NCI-H524 (cell line): ENCODE measurements at places on chromosomes 12 and 14.

GRCh38 chr12:52741375-52742195 lies 35.6 kb downstream of the KRT76 start:
- no peak for DNase-seq

DNA sequence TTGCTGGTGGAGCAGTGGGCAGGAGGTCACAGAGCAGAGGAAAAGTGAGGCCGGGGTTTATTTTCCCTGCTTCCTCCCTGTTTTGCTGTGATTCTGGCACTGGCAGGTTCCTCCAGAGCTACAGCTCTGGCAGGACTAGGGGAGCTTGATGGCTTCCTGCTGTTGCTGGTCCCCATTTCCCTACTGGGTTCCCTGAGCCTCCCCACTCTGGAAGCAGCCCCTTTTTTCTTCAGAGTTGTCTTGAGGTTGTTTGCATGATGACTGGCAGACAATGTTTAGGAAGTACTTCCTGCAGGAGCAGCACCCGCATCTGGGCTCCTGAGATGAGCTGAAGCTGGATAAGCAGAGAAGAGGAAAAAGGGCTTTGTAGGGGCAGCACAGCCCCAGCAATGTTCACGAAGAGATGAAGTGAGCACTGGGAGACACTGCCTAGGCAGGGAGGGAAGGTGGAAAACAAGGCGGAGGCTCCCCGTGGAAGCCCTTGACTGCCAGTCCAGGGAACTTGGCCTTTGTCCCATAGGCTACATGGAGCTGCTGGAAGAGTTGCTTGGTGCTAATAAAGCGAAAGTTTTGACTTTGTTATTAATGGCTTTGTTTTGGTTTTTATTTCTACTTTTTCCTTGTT lies 126.9 kb downstream of the SLC38A6 start:
- no peak for DNase-seq

- DNase-seq: no peak
These were observed 28.1 kb downstream of the TNFAIP2 start for GRCh38 chr14:103151270-103151945.

DNA sequence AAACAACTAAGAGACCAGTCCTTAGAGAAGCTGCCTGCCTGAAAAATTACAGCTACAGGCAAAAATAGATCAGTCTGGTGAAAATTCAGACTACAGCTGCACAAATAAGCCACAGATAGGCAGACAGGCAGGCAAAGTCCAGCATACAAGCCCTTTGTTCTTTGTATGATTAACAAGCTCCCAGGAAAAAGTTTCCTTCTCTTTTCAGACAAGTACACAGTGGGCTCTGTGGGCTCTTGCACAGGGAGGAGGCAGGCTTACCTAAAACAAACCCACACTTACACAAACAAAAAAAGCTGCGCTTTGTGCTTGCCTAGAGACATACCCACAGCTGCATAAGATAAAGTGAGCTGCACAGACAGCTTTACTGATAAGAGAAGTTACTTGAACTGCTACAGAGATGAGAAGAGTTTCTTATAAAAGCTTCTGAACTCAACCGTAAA lies 7.7 kb downstream of the OR6C68 start:
- no peak for DNase-seq

DNA sequence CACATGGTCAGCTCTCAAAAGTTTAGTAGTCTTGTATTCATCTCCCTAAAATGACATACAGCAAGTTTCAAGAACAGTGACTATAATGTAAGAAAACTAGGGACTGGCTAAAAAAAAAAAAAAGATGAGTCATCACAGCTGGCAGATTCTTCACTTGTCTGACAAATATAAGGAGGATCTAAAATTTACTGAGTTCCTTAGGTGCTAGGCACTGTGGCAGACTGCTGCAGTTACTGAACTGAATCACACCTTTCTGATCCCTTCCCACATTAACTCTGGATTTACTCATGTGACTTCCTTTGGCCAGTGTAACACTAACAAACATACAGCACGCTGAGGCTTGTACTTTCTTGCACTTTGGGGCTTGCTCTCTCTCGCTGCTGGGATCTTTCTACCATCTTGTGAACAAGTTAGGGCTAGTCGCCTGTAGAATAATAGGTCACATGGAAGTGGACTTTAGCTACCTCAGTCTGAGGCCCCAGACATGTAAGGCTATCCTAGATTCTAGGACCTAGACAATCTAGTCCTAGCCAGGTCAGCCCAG lies 32.1 kb downstream of the BAZ1A start:
- DNase-seq: no peak

DNA sequence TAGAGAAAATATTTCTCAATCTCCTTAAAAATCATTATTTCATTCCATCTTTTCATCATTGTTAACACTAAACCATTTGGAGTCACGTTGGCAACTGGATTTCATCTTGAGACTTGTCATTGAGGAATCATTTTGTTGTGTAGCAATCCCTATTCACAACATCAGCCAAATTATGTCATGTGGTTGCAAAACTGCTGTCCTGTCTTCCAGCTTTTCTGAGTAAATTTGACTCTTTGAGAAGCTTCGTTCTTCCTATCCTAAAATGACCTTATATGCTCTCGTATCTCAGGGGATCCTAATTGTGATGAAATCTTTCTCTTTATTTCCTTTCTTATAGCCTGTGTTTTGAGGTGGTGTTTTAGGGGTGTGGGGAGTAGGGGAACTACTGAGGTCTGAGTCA lies 30.6 kb upstream of the KICS2 start:
- no peak for DNase-seq

- no peak for DNase-seq
These were observed 394.9 kb downstream of the BCL11B start for GRCh38 chr14:98877065-98877464.

GRCh38 chr12:100901266-100901665 lies 106.7 kb downstream of the ANO4 start:
- DNase-seq: no peak

DNA sequence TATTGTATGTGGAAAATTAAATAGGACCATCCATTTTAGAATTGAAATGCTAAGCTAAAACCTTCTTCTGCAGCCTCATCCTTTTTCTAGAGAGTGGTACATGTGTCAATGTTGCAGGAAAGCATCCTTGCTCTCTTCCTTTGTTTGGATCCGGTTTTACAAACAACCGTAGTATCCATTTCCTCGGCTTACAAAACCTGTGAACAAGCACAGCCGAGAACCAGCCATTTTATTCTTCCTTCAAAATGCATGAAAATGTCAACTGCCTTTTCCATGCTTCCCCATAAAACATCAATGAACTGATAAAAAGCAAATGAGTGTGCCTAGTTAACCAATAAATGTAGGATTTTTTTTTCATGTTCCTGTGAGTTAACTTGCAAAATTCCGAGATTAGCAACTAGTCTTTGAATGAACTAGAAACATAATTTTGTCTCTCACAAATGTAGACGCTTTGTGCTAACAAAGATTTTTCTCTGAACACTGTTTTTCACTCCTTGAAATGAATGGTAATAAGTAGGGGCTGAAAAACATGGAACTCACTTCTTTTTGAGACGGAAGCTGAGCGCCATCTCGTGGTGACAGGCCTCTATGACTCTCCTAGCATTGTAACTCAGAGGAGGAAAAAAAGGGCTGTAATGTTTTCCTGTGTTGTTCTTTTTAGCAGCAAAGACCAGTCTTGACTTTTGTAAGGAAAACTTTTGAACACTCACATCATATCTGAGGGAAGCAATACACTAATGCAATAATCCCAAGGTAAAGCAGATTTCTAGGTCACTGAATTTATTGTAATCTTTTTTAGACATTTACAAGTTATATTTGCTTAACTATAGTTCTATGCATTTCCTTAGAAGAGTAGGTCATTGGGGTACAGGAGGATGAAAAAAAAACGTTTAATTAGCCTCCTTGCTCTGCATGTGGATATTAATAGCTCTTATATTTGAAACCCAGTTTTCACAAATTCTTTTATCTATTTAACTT lies 157.4 kb upstream of the FOXG1 start:
- DNase-seq: peak; percentile 81
